ENCODE measurements at places on chromosomes 2 and 18. TPM values are rescaled to one million over a fixed set of nuclear protein-coding genes. Genes with fewer than 3 reads are reported as not detected.

The CCDC141 gene
- total RNA-seq = 208 TPM

The SPP2 gene
- not detected for total RNA-seq

The FZD7 gene
- 35.2 TPM for total RNA-seq

GRCh38 chr2:28624436-28624792, 127.2 kb upstream of the PPP1CB start:
- H3K27me3 ChIP-seq = no peaks in the 10 kb centered on the region
- H3K4me1 ChIP-seq = peaks cover 75% of the 10 kb centered on the region
- H3K27ac ChIP-seq = peak overlapping the region; percentile 89
- no peak overlapping the region for H3K4me3 ChIP-seq

DNA sequence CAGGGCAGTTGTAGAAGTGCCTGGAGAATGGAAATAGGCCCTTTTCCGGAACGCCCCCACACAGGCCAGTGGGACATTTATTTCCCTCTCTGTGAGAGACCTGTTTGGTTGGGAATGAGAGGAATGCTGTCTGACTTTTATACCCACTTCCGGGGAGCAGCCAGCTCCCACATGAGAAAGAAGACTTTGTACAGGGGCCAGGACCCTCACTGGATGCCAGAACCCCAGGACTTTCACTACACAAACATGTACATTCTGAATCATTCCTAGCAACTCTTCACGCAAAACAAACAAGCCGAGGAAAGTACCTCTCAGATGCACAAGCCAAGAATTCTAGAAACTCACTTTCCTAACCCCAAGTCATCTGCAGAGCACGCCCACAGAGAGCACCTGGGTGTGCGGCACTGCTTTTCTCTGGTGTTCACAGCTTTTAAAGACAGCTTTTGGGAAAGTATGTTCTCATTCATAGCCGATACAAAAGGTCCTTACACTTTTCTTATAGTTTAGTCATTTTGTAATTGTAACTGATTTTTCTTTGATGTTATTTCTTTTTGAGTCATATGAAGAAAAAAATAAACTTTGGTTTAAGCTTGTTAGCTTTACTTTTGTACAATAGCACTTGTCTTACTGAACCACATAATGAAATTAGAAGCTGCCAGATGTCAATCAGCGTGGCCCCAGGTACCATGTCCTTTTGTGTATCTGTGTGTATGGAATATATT, 856.1 kb upstream of the ID2 start:
- H3K4me3 ChIP-seq = no peak overlapping the region
- H3K36me3 ChIP-seq = no peaks in the 10 kb centered on the region
- no peak for DNase-seq
- no peak overlapping the region for H3K27ac ChIP-seq
- H3K27me3 ChIP-seq = no peaks in the 10 kb centered on the region

DNA sequence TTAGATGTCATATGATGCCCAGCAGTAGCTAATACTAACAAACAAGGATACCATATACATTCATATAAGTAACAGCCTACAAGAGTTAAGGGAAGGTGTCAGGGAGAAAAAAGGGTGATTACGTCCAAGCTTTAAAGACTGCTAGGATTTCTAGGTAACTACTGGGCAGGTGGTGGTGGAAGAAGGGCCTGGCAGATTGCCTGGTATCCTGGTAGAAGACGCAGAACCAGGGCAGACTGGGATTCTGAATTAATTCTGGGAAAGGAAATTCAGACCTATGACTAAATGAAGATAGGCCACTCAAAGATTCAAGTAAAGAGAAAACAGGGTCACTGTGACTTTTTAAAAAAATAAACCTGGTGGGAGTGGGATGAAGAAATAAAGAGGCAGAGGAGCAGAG, 31.9 kb downstream of the NDUFA10 start:
- peaks cover 9% of the 10 kb centered on the region for H3K4me1 ChIP-seq
- H3K36me3 ChIP-seq = peaks cover 52% of the 10 kb centered on the region
- DNase-seq = no peak
- no peaks in the 10 kb centered on the region for H3K27me3 ChIP-seq
- no peak overlapping the region for H3K4me3 ChIP-seq

- H3K27ac ChIP-seq = no peak overlapping the region
- H3K4me1 ChIP-seq = peaks cover 6% of the 10 kb centered on the region
- H3K27me3 ChIP-seq = peaks cover 20% of the 10 kb centered on the region
- H3K4me3 ChIP-seq = no peak overlapping the region
Observed at GRCh38 chr2:136135921-136136906, 18.3 kb upstream of the CXCR4 start.

DNA sequence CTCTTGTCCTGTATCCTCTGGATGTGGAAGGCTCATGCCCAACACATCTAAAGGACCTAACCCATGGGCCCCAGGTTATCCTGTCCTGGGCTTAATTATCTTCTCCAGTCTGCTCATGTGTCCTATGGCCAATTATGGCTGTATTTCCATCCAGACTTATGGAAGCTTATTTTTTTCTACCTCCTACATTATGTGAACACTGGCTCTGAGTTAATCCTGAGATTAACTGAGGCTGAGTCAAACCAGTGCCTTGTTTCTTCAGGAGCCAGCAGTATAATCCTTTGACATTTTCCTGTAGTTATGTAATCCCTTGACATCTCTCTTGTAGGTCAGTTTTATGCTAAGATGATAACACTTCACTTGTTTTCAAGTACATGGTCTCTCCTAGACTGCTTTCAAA, 213.6 kb downstream of the PMAIP1 start:
- H3K27ac ChIP-seq = no peak overlapping the region
- no peaks in the 10 kb centered on the region for H3K4me1 ChIP-seq
- no peaks in the 10 kb centered on the region for H3K36me3 ChIP-seq
- H3K27me3 ChIP-seq = no peaks in the 10 kb centered on the region
- DNase-seq = no peak

GRCh38 chr2:36165132-36165531, 190.4 kb upstream of the CRIM1 start:
- no peaks in the 10 kb centered on the region for H3K36me3 ChIP-seq
- DNase-seq = no peak
- no peak overlapping the region for H3K4me3 ChIP-seq
- peaks cover 5% of the 10 kb centered on the region for H3K27me3 ChIP-seq
- H3K27ac ChIP-seq = no peak overlapping the region
- H3K4me1 ChIP-seq = no peaks in the 10 kb centered on the region

DNA sequence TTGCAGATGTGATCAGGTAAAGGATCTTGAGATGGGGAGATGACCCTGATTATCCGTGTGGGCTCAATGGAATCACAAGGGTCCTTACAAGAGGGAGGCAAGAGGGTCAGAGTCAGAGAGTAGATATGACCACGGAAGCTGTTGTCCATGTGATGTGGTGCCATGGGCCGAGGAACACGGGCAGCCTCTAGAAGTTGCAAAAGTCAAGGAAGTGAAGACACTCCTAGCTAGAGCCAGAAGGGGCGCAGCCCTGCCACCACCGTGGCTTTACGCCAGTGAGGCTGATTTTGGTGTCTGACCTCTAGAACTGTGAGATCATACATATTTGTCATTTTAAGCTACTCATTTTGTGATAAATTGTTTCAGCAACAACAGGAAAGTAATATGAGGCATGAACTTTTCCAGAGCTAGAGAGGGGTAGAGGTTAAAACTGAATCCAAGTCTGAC, 114.4 kb downstream of the CAPN13 start:
- peak overlapping the region; percentile 42 for H3K27ac ChIP-seq
- H3K36me3 ChIP-seq = no peaks in the 10 kb centered on the region
- H3K4me3 ChIP-seq = no peak overlapping the region
- H3K4me1 ChIP-seq = peaks cover 48% of the 10 kb centered on the region
- DNase-seq = no peak
- no peaks in the 10 kb centered on the region for H3K27me3 ChIP-seq

DNA sequence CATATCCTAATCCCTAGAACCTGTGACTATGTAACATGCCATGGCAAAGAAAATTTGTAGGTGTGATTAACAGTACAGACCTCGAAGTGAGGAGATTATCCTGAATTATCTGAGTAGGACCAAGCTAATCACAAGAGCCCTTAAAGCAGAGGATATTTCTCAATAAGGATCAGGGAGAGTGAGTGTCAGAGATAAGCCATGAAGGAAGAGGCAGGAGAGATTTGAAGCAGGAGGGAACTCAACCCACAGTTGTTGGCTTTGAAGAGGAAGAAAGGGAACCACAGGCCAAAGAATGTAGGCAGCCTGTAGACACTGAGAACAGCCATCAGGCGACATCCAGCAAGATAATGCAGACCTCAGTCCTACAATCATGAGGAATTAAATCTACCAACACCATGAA, 229.3 kb downstream of the NBAS start:
- no peak overlapping the region for H3K4me3 ChIP-seq
- no peak for DNase-seq
- H3K27me3 ChIP-seq = no peaks in the 10 kb centered on the region
- no peaks in the 10 kb centered on the region for H3K4me1 ChIP-seq
- peaks cover 43% of the 10 kb centered on the region for H3K36me3 ChIP-seq
